GM23338 (cell line): ENCODE measurements at places on chromosomes 11 and 22.

DNA sequence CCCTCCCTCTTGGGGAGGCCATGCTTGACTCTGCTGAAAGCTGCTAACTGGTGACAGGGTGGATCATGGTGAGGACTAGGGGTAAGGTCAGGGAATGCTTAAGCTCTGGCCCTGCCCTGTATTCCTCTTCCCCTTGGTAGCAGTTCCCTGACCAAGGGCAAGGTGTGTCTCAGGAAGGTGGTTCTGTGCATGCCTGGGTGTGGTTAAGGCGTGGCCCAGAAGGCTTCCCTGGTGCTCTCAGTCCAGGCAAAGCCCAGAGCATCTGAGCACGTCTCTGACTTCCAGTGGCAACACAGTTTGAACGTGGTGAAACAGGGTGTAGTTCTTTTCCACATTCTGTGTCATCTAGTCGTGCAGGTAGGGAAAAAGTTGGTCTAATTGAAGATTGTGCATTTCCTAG lies 53.1 kb upstream of the HORMAD2 start:
- no peak for DNase-seq

GRCh38 chr22:49368976-49369725 lies 458.5 kb downstream of the BRD1 start:
- DNase-seq = no peak

DNA sequence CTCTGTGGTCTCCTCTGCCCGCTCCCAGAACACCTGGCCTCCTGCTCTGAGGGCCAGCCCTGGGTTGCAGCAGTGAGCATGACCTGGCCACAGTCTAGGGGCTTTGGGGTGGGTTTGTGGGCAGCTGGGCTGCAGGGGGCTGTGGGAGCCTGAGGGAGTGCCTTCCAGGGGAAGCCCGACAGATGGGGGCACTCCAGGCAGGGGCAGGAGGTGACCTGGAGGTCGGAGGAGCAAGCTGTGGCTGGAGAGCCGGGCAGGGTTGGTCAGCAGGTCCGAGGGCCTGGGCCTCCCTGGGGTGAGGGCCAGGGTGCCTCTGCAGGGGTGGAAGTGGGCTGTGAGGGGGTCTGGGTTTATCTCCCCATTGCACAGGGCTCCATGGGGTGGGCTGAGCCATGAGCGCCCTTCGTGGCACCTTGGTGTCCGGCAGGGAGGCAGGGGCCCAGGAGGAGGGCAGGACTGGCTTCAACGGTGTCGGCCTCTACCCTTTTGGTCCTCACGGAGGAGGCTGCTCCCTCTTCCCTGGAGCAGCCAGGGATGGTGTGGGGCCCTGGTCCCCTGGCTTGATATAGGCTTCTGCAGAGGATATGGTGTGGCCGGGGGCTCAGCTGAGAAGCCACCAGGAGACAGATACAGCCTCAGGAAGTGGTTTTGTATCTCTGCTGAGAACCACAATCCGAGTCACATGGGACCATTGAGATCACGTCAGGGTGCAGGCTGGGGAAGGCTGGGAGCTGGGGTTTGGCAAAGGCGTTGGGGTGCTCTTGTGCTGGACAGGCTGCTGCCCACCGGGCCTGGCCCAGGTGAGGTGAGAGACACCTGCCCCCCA lies 22.3 kb downstream of the KCNQ1 start:
- DNase-seq = no peak

GRCh38 chr11:34468209-34468841 lies 29.6 kb downstream of the CAT start:
- DNase-seq = peak; percentile 68

DNA sequence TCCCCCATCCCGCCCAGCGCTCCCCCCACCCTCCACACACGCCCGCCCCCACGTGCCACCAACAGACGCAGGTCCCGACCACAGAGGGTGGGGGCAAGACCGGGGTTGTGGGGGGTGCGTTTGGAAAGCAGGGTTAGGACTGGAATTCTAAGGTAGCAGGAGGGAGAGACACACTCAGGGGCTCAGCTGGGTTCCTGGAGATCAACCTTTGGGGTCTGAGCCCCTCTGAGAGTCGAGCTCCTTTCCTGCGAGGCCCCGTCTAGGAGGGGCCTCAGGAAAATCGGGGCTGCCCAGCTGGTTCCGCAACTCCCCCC lies 429 bp downstream of the PGGHG start:
- DNase-seq = no peak

GRCh38 chr11:41789376-41789775 lies 329.9 kb upstream of the LRRC4C start:
- no peak for DNase-seq

- no peak for DNase-seq
These were observed 25.4 kb upstream of the CPT1A start for GRCh38 chr11:68867066-68867465.

DNA sequence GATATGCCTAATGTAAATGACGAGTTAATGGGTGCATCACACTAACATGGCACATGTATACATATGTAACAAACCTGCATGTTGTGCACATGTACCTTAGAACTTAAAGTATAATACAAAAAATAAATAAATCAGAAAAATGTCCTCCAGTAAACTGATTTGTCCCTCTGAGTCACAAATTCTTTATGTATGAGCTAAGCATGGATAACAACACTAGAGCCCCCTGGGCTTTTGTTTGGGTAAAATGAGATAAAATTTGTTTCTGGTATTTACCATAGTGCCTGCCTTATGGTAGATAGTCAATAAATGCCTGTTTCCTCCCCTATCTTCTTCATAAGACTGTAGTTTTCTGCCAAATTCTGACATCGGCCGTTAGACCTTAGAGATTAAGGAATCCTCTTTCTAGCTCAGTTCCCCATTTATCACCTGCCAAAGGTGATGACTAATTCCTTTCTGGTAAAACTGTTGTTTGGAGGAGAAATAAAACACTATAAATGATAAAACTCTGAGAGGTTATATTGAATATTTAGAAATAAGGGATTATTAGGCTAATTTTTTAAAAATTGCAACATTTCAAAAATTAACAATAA lies 43.6 kb upstream of the LUZP2 start:
- no peak for DNase-seq

DNA sequence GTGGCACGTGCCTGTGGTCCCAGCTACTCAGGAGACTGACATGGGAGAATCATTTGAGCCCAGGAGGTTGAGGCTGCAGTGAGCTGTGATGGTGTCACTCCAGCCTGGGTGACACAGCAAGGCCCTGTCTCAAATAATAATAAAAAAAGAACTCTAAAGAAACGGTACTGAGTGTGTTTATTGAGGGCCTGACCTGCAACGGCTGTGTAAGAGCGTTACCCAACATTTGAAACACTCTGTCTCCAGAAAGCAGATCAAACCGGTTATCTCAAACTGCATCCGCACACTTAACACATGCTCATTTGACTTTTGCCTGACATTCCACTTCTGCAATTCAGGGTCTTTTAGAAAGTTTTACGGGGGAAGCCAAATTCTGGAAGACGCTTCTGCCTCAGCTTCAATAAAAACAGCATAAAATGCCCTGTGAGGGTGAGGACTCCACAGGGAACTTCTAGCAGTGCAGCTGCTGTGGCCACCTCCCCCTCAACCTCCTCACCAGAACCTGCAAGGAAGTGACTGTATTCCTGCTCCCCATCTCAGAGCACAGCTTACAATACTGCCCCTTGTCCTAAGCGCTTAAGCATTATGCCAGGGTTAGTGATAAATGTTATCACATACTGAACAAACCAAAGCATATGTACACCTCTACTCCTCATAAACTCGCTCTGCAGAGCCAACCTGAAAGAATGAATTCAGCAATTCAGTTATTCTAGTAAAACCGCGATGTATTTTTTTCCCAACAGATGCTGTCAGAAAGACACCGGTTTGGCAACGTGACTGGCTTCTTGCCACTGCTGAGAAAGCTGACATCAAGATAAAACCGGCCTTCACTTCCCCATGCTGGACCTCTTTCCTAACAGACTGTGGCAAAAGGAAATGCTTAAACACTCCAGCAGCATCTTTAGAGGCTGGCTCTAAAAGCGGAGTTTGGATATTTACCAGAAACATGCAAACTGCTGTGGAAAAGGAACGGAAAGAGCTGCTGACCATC lies 52.2 kb downstream of the PRDM10 start:
- DNase-seq = no peak

- DNase-seq = no peak
These were observed 48.0 kb downstream of the LRRC32 start for GRCh38 chr11:76622493-76623094.

DNA sequence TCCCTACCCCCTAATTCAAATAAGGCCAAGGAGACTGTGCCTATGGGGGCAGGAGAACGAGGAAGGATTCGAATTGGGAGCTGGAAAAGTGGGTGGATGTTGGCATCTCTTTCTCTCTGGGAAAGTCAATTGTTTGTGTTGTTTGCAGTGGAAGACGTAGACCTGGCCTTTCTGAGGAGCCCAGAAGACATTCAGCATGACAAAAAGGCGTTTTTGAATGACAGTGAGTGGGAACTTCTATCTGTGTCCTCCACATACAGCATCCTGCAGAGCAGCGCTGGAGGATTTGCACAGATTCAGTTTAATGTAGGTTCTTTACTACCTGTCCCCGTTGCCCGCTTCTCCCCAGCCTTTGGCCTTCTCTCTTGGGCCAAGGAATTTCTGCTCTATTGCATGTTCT lies 28.2 kb downstream of the HTR3B start:
- peak; percentile 64 for DNase-seq

DNA sequence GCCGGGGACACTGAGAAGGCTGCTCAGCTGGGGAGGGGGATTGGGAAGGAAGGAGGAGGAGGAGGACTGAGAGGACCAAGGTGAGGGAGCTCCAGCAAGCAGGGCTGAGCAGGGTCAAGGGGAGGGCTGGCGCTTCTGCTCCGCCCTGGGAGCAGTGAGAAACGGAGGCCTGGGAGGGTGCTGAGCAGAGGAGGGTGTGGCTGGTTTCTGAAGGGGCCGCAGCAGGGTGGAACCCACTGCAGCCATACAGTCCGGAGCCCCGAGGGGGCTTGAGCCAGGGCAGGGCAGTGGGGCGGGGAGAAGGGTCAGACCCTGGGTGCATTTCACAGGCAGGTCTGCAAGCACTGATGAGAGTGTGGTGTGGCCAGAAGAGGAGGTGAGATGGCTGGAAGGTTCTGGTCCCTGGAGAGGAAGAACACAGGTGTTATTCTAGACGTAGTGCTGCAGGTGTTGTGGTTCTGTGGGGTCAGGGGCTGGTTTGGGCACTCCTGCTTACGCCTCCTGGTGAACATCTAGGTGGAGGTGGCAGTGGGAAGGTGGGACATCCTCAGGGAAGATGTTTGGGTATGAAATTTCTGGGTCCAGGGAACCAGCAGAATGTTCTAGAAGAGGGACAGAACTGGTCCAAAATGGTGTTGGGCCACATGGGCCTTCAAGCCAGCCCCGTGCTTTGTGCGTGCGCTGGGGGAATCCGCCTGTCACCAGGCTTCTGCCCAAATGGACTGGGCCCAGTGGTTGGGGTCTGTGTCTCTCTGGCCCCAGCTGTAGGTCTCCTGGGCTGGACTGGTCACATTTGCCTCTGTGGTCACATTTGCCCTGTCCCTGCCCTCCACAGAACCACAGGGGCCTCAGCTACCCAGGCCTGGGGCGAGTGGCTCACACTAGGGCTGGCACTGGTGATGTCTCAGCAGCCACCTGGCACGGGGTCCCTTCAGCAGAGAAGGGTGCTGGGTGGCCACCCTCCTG lies 714.7 kb downstream of the BRD1 start:
- DNase-seq = no peak

DNA sequence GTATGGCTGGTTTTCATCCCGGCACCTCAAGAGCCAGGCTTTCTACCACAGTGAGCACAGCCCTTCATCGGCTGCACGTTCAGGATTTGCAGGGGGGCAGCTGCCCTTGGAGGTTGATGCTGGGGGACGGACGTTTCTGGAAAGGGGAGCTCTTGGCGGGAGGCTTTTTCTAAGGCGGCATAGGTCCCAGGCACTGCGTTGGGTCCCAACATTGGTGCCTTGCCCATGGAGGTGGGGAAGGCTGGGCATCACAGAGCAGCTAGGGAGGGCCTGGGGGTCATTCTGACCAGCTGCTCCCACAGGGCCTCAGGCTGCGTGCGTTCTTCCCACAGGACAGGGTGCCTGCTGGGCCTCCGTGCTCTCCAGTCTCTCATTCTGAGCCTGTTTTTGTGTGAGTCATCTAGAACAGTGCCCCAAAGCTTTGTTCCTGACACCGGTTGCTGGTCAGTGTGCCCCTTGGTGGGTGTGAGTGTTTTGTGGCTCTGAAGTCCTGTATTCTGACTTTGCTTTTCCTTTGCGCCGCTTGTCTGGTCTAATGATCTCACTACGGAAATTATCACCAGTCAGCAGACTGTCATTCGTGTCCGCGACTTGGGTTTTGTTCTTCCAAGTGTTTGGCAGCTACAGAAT lies 275.9 kb downstream of the TBC1D22A start:
- no peak for DNase-seq

DNA sequence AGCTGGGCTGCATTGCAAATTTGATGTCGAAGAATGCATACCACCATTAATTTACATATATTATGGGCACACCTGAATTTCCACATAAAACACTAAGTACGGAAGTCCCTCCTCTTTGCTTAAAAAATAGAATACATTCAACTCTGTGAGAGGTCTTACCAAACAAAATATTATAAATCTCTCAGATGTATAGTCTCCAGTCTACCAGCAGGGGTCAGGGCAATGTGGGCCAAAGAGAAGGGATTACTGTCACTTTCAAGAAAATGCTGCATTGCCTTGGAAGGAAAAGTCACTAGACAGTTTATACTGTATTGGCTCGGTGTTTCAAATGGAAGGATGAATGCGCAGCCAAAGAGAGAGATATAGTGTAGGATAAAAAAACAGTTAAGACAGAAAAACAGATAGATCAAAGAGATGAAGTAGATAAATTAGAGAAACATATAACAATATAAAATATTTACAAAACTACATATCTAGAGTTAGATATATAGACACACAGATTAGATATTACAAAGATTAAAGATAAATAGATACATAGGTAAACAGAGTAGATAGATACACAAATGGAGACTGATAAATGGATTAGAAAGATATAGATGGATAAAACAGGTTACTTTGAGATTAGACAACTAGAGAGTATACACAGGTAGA lies 20.9 kb downstream of the SERGEF start:
- DNase-seq = peak; percentile 74

GRCh38 chr11:10809373-10810160 lies 841 bp upstream of the EIF4G2 start:
- peak; percentile 94 for DNase-seq

DNA sequence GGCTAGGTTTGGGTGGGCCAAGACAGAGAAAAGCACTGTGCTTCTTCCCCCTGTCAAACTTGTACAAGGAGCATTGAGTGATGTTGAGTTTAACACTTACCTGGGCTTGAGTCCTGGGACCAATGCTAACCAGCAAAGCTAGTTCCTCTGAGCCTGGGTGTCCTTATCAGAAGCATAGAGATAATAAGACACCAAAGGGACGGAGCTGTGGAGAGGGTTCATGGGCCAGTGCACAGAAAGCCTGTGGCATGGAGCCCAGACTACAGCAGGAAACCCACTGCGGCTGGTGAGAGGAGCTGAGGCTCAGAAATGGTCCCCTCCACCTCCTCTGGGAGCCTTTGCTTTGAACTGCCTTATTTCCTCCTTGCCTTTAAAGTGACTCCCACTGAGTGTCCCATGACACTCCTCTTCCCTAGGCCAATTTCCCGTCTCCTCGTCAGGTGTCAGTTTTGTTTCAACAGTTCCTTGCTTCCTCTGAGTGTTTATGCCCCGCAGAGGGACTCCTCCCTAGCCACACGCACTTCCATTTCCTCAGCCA lies 9.4 kb downstream of the SLCO2B1 start:
- DNase-seq = no peak

GRCh38 chr11:3073029-3073435 lies 15.8 kb upstream of the CARS1 start:
- no peak for DNase-seq

GRCh38 chr11:19672586-19673206 lies 39.9 kb upstream of the NAV2 start:
- no peak for DNase-seq

- peak; percentile 64 for DNase-seq
These were observed 50.7 kb downstream of the RRAS2 start for GRCh38 chr11:14308114-14308896.

GRCh38 chr22:27317096-27317495 lies 484.5 kb downstream of the MN1 start:
- peak; percentile 45 for DNase-seq
